NCI-H1092 treated with DMSO at 0.1 percent for 48 hours (cell line): ENCODE measurements at places on chromosomes 2 and 18.

DNA sequence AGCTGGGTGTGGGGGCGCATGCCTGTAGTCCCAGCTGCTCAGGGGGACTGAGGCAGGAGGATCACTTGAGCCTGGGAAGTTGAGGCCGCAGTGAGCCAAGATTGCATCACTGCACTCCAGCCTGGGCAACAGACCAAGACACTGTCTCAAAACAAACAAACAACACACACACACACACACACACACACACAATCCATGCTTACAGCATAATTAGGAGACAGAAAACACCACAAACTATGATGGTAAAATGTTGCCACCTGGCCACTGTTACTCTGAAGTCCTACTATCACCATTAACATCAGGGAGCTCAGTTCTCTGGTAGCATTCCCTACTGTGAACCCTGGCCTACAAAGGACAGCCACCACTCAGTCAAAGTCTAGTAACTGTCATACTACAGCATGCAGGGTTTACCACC, 18.3 kb downstream of the DNPEP start:
- no peak for DNase-seq

DNA sequence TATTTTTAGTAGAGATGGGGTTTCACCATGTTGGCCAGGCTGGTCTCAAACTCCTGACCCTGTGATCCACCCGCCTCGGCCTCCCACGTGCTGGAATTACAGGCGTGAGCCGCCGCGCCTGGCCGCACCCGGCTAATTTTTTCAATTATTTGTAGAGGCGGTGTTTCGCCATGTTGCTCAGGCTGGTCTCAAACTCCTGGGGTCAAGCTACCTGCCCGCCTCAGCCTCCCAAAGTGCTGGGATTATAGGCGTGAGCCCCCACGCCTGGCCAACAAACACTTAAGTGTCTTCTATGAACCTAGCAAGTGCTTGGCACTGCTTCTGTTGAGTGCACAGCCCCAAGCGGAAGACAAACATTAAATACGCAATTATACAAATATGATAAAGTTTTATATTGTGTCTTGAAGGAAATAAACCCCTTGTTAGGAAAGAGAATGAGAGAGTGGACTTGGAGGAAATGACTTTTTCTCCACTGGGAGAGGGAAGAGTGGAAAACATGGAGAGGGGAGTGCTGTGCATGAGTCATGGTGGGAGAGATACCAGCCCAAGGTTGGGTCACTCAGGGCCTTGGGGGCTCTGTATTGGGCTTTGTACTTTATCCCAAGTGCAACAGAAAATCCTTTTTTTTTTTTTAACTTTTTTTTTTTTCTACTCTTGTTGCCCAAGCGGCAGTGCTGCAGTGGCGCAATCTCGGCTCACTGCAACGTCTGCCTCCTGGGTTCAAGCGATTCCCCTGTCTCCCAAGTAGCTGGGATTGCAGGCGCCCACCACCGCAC, 41.4 kb upstream of the ACTR2 start:
- no peak for DNase-seq

DNA sequence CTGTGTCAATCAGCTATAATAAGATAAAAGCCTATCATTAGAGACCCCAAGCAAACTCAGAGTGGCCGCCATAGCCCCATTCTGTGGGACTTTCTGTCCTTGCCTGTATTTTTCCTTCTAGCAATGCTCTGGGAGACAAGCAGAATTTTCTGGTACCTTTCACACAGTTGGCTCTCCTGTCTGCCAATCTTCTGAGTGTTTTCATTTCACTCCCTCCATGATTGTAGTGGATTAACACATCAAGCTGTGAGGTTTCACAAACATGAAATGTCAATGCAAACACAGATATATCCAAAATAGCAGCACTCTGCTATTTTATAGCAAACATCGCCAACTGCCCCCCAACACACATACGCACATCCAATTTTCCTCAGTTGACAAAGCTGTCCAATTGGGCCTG, 64.9 kb downstream of the C1D start:
- no peak for DNase-seq

- DNase-seq: no peak
Observed at GRCh38 chr2:55949211-55949610, 25.6 kb upstream of the EFEMP1 start.

- peak; percentile 85 for DNase-seq
Observed at GRCh38 chr18:63258749-63259566, 60.6 kb downstream of the BCL2 start.

DNA sequence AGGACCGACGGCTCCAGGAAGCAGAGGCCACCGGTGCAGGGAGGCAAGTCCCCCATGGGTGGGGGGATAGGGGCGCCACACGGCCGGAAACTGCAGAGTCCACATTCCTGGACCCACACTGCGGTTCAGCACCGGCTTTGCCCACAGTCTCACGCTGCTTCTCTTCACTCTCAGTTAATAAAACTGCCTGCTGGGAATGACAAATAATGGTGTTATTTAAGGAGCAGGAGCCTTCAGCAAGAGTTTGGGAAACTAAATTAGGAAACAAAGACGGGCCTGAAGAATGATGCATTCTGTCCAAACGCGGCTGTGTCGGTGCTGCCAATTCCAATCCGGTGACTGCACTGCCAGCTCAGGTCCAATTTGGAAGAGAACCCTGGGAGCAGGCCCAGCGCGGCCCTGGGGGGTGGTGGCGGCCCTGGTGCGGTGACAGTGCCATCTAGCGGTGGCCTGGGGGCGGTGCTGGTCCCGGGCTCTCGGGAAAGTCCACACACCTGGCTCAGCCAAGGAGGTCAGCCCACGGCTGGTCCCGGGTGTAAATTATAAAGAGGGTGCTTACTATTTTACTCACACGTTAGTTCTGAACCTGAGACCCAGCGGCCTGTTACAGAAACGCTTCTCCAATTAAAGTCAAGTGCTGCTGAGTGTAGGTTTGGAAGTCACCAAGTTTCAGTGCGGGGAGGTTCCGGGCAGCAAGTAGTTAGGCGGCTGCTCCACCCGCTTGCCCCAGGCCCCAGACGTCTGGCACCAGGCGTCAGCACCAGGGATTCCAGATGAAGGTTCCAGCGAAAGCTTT, 73.1 kb upstream of the PXDN start:
- no peak for DNase-seq

- no peak for DNase-seq
Observed at GRCh38 chr2:241257419-241258032, 57.9 kb downstream of the HDLBP start.

- no peak for DNase-seq
Observed at GRCh38 chr2:68009526-68009925, 53.3 kb downstream of the C1D start.

GRCh38 chr2:119996148-119996547, 16.7 kb upstream of the EPB41L5 start:
- no peak for DNase-seq

DNA sequence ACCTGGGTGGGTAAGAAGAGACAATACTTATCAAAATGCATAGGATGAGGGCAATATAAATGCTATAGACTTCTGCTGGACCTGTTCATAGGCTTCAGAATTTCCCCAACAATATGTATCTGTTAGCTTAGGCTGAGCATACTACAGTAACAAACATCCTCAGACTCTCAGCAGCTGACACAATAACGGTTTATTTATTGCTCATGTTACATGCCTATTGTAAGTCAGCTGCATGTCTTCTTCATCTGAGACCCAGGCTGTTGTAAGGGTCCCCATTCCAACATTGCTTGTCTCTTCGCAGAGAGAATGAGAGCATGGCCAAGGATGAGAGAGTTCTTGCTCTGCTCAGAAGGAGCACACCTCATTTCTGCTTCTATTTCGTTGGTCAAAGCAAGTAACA, 150.7 kb downstream of the TMEM200C start:
- DNase-seq: no peak

DNA sequence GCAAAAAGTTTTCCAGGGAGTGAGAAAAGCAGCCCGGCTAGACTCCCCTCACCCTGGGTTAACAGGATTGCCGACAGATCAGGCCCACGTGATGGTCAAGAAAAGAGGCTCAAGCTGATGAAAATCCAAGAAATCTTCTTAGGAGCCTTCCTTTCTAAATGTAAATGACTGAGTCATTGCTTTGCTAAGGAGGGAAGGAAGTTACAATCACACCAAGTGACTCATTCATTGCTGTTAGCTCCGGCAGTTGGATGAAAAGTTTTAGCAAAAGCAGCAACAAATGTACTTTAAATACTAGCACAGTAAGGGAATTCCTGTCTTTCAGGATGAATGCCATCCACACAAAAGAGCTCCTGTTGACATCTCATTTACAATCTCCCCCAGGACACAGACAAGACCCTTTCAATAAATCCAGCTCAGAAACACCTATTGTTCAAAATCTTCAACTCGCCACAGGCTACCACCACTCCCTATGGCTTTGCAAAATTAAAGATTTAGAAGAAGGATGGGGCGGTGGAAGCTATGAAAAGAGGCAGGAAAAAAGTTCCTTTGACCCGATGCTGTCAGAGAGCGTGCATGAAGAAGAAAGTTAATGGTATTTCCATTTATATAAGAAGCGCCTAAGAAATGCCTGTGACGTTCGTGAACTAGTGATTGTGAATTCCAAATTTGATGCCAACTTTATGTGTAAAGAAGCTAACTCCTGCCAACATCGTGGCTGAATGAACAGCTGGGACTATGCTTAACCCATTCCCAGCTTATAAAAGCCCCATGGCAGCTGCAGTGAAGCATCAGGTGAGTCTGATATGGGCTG, 153.7 kb downstream of the TGIF1 start:
- DNase-seq: peak; percentile 0
